ENCODE measurements at places on chromosomes 13 and 19.
A peak's percentile ranks its signal among the peaks of the same experiment; 100 is the strongest.

GRCh38 chr19:10538204-10538983 lies 5.3 kb upstream of the ATG4D start:
- no peak for DNase-seq

DNA sequence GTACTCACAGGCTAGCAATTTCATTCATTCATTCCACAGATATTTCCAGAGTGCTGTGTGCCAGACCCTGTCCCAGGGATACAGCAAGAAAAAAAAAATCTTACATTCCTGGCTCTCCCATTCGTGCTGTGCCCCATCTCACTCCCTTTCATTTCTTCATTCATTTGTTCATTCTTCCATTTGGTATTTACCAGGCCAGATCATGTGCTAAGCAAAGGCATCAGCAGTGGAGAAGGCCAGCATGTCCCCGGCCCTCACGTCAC lies 2.3 kb downstream of the MAP3K10 start:
- no peak for DNase-seq

DNA sequence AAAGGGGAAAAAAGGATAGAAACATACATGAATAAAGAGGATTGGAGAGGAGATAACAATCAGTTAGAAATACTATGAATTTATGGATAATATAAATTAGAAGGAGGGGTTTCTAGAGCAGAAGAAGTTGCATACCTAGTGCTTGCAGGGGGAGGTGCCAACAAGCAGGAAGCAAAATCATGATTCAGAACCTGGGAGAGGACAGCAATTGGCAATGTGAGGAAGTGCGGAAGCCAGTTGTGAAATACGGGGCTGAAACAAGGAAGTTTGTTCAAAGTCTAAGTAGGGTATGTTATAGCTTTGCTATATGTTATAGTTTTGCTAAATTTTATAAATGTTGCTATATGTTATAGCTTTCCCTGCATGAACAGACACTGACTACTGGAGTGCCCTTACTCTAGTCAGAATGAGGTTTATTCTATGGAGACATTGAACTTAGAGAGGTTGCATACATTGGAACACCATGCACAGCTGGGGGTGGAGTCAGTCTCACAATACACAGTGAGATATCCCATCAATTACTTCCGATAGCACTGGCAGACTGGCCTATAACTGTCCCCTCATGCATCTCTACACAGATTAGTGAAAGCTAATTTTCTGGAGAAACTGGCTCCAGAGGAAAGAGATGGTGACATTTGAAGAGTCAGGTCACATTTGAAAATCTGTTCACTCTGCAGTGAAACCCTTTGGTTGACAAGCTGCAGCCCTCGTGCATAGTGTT lies 92.1 kb downstream of the GPC6 start:
- DNase-seq = no peak

- DNase-seq = peak; percentile 7
Observed at GRCh38 chr13:93775507-93776108, 549.0 kb downstream of the GPC6 start.

GRCh38 chr19:37251308-37252229 lies 33.6 kb downstream of the ZNF383 start:
- DNase-seq = peak; percentile 89

GRCh38 chr19:35030257-35031071 lies at the start of gene SCN1B:
Gene SCN1B (plus strand): TSS chr19:35030470. CDS start chr19:35030821, 351 bp downstream.
- no peak for DNase-seq

DNA sequence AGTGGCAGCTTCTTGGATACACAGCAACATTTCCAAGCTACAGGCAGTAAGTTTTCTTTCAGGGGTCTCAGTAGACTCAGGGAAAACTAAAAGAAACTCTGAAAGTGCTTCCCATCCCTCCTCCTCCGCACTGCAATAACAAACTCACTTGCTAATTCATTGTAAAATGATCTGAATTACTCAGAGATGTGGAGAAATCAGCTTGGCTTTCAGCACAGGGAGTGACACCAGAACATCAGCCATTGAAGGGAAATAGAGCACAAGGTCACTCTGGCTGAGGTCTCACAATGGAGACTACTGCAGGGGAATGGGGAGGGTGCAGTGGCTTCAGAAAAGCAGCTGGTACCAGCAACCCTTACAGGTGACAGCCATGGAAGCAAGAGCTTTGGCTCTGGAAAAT lies 137.3 kb upstream of the SERP2 start:
- no peak for DNase-seq

All from AG09319 (cell line).